Hematopoietic multipotent progenitor cell (in vitro differentiated cells): ENCODE measurements at places on chromosomes 3 and 15.

DNA sequence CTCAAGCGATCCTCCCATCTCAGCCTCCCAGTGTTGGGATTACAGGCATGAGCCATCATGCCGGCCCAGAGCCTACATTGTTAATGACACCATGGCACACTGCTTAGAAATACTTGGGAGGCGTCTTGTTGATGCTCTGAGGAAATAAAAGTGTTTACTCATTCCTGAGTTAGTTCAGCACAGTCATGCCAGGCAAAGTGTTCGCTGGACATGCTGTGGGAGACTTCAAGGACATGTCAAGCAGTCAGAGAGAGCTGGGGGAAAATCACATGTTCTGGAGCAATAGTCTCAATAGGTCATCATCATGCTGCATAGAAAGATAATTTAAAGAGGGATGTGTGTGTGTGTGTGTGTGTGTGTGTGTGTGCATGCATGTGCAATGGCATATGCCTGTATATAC lies 37.5 kb downstream of the TTC23 start:
- no peak for DNase-seq

GRCh38 chr3:113174801-113175485 lies 36.4 kb upstream of the BOC start:
- DNase-seq: no peak

DNA sequence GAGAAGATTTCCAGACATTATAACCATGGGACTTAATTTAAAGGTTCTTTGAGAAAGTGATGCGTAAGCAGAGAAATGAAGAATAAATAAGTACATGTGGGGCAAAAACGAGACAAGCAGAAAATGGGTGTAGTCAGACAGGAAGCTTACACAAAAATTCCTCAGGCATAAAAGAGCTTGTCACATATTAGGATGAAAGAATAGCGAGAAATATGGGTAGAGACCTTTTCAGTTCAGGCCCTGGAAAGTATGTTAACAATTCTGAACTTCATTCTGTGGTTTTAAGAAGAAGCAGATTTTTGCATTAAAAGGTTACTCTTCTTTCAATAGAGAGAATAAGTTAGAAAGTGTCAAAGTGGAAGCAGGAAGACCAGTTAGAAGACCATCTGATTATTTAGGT lies 352.4 kb downstream of the ROBO1 start:
- no peak for DNase-seq

- DNase-seq: no peak
Observed at GRCh38 chr3:30199855-30200254, 406.5 kb upstream of the TGFBR2 start.

DNA sequence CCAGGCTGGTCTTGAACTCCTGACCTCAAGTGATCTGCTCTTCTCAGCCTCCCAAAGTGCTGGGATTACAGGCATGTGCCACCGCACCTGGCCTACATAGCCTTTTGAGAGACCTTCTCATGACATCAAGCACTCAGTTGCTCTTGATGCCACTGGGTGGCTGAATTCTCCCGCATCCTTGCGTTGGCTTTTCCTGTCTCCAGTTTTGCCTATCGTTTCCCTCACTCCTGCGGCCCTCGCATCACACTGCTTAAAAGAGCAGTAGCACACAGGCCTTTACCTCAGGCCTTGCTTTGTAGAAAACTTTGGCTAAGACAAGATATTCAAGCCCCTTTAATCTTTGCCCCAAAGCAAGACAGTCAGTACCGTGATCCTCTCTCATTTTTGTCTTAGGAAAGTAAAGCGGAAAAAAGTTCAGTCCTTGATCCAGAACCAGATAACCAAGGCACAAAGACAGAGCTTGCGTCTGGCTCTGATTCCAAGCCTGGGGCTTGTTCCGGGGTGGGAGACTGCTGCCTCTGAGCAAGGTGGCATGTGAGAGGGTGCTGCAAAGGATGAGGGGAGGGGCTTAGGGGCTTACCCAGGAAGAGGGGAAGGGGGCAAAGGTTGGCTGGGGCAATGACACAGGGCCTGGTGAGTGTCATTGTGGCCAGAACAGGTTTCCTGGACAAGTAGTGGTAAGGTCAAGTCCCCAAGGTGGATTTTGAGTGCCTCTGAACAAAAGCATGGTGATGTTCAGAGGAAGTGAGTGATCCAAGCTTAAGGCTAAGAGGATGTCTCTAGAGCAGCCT lies 175.0 kb upstream of the TLE3 start:
- DNase-seq: no peak

DNA sequence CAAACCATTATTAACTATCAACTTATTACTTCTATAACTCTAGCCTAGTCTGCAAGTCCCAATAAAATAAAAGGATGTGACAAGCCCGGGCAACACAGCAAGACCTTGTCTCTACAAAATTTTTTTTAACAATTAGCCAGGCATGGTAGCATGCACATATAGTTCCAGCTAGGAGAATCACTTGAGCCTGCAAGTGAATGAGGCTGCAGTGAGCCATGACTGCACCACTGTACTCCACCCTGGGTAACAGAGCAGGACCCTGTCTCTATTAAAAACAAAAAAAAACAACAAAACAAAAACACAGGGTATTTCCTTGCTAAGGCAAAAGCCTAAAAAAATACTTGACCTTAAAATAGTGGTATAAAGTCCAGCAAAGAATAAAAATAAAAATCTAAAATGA lies 31.4 kb downstream of the ANKRD28 start:
- no peak for DNase-seq

GRCh38 chr3:110929816-110930215 lies 141.8 kb upstream of the NECTIN3 start:
- DNase-seq: no peak

GRCh38 chr15:73851689-73852088 lies 21.7 kb upstream of the TBC1D21 start:
- DNase-seq: no peak

- DNase-seq: peak; percentile 27
Observed at GRCh38 chr3:49869525-49870126, at the start of gene CAMKV. CAMKV (minus strand) TSS chr3:49869906; CDS start chr3:49862388, 7,518 bp downstream.

DNA sequence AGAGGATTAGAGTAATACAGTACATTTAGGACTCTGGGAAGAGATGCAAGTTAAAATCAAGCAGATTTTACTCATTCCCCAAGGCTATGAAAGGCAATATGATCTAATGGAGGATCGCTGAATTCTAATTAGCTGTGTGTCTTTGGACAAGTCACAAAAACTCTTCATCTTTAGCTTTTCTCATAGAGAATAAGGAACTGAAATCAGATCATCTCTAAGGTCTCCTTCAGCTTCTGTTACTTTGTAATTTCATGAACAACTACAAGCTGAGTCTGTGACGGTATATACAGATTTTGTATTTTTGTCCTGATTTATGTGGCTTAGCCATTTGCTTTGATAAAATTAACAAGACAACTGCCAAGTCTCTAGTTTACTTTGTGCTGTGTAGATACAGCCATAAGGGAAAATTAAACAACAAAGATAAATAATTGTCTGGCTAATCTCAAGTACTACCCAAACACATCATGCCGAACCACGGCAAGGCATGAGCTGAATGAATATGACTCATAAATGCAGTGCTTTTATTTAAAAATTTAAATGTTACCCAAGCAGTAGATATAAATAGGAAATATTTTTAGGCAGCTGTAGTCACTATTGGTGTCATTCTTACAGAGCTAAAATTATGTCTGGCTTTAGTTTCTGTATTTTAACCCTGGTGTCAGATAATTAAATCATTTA lies 81.5 kb downstream of the GAP43 start:
- DNase-seq: no peak

DNA sequence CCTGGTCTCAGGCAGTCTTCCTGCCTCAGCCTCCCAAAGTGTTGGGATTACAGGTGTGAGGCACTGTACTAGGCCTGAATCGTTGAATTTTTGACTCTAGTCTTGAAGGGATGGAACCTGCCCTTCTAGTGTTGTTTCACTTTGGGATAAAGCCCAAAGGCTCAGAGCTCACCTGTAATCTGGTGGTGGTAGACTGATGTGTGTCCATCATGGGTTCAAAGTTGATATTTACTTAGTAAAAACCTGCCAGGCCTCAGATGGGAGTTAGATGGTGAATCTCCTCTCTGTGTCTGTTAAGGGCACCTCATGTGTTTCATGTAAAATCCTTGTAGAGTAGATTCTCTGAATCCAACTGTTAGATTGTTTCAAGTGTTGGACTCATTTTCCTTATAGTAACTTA lies 41.1 kb downstream of the FNDC3B start:
- no peak for DNase-seq

DNA sequence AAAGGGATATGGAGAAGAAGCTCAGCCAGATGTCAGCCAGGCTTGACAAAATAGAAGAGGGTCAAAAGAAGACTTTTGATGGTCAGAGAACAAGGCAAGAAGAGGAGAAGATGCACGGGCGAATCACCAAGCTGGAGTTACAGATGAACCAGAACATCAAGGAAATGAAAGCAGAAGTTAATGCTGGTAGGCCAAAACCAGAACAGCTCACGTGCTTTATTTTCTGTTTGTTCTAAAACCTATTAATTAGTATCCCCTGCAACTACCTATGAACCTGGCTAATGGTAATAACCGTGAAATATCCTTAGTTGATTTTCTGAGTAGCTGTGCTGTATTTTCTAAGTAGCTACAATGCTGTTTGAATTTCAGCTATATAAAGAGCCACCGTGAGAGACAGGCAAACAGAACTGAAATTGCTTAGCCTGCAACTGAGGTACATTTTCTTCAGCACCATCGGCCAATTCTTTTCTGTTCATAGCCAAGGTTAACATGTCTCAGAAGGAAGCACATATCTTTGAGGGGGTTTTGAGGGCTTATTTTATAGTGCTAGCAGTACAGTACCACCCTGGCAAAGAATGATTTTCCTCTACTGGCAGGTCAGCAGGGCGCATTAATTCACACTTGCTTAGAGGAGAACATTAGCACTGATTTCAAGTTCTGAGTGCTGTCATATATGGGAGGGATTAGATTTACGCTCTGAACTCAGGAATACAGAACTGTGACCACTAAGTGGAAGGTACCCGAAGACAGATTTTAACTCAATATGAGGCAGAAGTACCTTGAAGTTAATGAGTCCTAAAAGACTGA lies 78.9 kb downstream of the FAM81A start:
- DNase-seq: no peak

DNA sequence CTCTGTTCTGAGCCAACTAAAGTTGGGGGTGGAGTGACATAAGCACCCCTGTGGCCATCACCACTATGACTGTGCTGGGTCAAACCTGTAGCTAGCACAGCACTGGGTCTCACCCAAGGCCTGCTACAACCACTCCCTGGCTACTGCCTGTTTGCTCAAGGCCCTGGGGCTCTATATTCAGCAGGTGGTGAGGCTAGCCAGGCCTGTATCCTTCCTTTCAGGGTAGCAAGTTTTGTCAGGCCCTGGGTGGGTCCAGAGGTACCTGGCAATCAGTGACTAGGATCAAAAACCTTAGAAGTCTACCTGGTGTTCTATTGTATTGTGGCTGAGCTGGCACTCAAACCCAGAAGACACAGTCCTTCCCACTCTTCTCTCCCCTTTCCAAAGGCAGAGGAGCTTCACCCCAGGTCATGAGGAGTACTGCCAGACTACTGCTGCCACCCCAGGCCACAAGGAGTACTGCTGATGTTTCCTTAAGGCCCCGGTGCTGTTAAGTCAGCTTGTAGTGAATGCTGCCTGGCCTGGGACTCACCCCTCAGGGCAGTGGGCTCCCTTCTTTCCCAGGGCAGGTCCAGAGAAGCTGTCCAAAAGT lies 170.8 kb downstream of the IGSF11 start:
- no peak for DNase-seq

GRCh38 chr3:25648107-25648535 lies 16.6 kb downstream of the TOP2B start:
- DNase-seq: peak; percentile 69

DNA sequence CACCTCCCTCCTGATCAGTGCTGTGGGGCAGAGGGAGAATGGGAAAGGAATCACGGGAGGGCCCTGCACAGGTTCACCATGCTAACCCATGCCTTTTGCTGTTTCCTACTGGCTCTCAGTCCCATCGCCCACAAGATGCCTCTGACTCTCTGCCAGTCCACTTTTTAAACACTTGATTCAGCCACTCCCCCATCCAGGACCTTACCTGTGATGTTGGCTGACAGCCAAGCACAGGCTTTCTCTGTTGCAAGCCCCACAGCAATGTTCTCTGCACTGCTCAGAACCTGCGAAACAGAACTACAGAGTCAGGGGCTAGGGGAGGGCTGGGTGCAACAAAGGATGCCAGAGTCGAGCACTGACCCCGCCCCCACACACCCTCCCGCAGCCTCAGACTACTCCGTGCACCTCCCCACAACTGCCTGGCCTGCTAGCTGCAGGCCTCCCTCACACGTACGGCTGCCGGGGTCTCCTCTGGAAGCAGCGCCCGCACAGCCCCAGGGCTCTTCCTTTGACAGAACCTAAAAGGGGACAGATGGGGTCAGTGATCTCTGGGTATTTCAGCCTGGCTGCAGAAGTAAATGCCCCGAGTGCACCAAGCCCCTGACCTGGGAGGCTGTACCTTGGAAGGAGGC lies 9.1 kb downstream of the CDAN1 start:
- DNase-seq: no peak

DNA sequence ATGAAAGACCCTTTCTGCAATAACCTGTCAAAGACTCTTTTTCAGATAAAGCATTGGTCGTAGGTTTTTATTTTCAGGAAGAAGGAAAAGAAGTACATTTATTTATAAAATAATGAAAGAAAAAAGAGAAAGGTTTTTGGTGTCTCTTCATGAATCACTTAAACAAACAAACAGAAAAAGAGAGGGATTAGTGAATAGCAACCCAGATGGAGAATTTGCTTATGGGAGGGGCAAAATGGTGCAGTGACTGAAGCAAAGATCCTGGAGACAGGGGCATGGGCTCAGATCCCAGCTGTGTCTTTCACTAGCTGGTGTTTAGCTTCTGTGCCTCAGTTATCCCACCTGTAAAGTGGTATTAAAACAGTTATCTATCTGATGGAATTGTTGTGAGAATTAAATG lies 78.6 kb upstream of the PFN2 start:
- no peak for DNase-seq

DNA sequence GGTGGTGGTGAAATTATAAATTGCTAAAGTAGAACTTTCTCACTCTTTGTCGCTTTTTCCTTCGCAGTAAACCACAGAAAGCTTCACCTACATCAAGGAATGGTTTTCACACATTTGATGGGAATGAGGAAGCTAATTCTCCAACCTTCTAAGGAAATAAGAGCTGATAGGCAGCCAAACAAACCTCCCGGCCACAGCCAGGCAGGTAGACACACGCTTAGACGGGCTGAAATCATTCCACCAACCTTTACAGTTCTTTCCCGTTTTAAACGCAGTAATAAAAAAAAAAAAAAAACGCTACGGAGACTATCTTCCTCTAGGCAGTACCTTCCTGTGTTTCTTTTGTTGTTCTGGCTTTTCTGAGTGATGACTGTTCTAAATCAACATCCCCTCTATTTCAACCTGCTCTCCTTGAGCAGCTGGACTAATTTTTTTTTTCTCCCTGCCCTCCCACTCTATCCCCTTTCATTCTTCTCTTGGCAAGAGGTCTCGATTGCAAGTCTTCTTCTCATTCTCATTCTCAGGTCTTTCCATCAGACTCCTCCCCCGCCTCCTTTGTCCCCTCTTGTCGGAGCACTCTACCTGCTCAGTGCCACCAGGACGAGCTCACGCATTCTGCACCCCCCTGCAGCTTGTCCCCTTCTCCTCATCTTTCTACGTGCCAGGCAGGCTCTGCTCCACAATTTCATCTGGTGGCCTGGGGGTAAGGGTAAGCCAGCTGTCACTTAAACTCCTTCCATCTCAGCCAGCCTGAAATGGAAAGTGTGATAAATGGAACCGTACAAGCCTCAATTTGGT lies 391.1 kb upstream of the MDFIC2 start:
- DNase-seq: no peak
